ENCODE measurements at places on chromosomes 4 and X.

DNA sequence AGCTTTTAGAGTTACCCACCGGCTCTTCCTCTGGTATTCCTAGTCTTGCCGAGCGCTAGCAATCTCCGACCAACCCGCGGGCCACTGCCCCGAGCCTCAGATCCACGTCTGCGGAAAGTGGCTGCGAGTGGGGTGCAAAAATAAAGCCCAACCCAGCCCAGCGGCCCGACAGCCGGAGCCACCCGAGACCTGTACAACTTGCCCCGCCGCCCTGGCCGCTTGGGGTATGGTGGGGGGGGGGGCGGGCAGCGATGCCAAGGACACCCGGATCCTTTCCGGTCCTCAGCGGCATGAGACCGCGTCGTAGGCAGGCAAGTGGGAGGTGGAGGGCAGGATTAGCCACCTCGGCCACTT is 1.6 kb downstream of the SLITRK4 start:
- no peak for DNase-seq

DNA sequence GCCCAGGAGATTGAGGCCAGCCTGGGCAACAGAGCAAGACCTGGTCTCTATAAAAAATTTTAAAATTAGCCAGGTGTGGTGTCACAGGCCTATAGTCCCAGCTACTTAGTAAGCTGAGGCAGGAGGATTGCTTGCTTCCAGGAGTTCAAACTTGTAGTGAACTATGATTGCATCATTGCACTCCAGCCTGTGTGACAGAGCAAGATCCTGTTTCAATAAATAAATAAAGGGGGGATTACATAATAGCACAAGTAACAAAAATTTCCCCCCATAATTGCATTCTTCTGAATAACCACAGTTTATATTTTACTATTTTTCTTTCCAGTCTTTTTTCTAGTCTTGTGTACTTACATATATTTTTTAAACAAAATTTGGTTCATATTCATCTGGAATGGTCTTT is 135.6 kb downstream of the CHIC2 start:
- no peak for DNase-seq

- no peak for DNase-seq
Measured at GRCh38 chr4:127417885-127418535, 214.7 kb upstream of the INTU start.

DNA sequence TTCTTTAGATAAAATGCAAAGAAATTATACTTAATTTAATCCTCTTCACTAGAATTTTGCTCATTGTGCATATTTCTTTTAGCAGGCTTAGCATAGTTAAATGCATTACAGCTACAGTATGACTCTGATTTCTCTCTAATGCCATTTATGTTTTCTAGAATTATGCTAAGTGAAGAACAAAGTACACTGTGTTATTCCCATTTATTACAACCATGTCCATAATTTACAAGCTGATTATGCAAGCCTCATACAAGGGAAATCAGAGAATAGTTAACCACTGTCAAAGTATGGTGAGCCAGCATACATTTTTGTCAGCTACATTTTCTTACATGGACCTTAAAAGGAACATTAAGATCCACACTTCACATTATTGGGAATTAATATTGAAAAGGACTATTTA is 99.1 kb downstream of the MAB21L2 start:
- no peak for DNase-seq

DNA sequence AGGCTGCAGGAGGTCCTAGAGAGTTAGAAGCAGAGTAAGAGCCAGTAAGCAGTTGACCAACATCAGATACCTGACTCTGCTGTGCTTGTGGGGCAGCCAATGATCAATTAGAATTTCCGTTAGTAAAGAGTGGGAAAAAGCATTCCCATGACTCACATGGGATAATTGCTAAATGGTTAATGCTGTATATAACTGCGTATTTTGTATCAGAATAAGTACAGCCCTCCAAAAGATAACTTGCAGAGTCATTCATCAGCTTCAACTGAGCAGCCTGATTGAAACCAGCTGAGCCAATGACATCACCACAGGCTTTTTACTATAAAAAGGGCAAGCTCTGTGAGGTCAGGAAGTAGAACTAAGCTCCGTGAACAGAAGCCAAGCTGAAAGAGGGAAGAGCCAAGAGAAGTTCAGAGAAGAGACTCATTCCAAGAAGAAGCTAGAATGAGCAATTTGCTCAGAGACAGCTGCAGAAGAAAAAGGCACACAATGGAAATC is 67.9 kb downstream of the PPP3CA start:
- no peak for DNase-seq

- DNase-seq, result no peak
Measured at GRCh38 chr4:26065833-26066232, 151.8 kb downstream of the SMIM20 start.

DNA sequence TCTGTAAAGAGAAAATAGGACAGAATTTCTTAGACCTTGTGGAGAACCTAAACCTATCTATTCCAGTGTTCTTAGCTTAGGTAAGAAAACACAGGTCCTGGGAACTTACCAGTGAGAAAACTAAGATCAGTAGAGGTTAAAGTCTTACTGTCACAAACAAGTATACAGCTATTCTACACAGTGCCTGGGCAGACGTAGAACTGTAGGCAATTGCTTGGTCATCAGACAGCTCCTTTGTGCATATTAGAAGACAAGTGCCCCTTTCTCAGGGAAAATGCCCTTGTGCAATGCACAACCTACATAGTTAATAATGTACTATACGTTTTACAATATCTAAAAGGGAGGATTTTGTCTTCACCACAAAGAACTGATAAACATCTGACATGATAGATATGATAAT is 86.6 kb upstream of the JADE1 start:
- no peak for DNase-seq

DNA sequence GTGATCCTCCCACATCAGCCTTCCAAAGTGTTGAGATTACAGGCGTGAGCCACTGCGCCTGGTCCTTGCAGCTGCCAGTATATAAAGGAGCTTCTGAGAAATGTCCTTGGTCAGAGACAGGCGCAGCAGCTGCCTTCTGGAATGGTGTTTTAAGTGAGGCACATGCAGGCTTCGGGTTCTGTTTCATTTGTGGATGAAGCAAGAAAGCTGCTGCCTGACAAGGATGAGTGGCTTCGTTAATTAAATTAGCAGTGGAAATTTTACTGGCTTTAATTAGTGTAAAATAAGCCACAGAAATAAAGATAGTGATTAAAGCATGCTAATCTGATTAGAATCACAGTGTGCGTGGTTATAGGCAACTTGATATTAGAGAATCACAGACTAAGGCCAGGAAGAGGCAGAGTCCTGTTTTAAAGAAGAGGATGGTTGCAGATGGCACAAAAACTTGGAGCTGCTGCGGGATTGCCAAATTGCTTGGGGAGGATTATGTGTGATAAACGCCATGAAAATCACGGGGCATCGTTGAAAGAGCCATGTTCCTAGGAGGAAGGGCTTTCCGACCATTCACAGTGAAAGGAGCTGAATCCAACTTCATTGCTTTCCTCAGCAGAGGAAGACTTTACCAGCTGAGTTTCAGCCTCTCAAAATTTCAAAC is 348.4 kb upstream of the FAT1 start:
- DNase-seq, result no peak

All from NCI-H1694 treated with DMSO at 0.1 percent for 48 hours (cell line).